ENCODE measurements at places on chromosomes 13 and 19.

DNA sequence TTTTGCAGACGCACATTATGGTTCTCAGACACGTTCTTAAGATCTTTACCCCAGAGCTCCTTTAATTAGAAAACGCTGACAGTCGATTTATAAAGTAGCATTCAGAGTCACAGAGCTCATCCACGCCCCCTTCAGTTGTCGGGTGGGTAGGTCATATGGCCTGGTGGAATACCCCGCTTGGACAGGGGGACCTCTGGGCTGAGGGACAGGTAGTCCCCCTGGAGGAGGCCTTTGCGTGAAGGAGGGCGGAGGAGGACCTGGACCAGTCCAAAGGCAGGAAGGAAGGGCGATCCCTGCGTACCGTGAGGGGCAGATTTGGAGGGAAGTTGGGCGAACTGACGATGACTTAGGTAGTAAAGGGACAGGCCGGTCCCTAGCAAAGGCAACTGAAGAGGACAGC lies 20.5 kb downstream of the VASP start:
- DNase-seq: no peak

GRCh38 chr13:43786766-43787517 lies at the start of gene ENOX1:
Gene ENOX1, minus strand, starts transcription at chr13:43786972.
- DNase-seq: no peak

DNA sequence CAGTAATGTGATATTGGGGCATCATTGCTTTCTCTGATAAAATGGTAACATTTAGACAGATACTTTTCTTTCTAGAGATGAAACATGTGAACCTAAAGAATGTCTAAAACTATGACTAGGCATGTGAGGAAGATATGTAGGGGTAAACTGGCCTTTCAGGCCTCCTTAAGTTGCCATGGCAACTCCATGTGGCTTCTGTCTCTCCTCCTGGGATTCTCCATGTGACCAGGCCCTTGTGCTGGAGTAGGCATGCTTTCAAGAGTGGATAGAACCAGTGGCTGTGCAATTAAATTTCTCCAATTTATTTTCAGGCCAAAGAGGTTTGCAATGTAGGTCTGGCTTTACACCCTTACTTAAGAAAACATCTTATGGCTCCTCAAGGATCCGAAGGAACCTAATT lies 130.8 kb downstream of the OLFM4 start:
- no peak for DNase-seq

DNA sequence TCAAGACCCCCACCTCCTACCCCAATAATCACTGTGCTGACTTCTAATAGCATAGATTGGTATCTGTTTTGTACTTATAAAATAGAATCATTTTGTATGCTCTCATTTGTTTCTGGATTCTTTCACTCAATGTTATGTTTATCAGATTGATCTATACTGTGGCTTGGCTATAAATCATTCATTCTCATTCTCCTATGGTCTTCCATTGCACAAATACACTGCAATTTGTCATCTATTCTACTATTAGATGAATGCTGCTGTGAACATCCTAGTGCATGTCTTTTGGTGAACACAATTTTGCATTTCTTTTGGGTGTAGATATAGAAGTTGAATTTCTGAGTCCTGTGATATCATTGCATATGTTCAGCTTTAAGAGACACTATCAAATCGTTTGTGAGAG lies 94.8 kb upstream of the AKAP11 start:
- DNase-seq: no peak

- DNase-seq: no peak
Measured at GRCh38 chr13:90447034-90447733, 900.3 kb upstream of the MIR17HG start.

DNA sequence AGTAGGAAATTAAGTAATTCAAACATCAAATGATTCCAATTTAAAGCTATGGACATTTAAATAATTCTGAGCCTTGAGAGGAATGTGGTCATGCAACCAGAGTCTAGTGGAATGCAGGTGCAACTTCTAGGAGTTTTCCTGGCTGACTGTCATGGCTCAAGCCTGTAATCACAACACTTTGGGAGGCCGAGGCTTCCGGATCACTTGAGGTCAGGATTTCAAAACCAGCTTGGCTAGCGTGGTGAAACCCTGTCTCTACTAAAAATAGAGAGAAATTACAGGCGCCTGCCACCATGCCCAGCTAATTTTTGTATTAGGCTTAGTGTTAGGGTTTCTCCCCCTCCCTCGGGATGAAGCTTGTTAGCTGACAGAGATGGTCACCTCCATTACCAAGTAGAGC lies 6.4 kb downstream of the ZNF808 start:
- no peak for DNase-seq

DNA sequence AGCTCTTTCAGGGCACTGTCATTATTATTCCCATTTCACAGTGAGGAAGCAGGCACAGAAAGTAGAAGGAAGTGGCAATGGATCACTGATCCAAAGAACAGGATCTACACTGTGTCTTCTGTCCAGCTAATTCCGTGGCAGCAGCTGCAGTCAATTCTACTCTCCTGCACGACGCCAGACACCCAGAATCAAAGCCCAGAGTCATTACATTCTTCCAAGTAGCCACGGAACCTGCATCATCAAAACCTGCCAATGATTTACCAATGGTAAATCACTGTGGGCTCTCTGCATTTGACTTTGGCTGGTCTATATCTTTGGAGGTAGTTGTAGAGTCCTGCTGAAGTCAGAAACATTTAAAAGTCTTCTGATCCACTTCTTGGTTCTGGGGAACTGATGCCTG lies 767.7 kb downstream of the LIG4 start:
- DNase-seq: no peak

DNA sequence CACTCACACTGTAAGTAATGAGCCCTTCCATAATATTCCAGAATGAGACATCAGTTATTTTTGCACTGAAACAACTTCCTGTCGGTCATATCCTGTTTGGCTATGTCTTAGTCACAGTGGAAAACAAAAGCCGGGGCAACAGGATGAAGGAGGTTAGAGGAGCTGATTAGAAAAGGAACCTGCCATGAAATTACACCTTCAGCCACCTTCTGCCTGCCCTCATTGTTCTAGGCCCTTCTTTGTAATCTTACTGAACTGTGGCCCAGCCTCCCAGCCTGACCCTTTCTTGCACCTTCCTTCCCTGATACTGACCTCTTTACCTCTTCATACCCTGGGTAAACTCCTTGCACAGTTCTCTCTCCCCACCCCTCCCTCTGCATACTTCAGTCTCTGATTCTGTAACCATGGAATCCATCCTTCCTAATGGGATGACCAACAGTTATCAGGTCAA lies 67.3 kb downstream of the DOCK9 start:
- DNase-seq: no peak

DNA sequence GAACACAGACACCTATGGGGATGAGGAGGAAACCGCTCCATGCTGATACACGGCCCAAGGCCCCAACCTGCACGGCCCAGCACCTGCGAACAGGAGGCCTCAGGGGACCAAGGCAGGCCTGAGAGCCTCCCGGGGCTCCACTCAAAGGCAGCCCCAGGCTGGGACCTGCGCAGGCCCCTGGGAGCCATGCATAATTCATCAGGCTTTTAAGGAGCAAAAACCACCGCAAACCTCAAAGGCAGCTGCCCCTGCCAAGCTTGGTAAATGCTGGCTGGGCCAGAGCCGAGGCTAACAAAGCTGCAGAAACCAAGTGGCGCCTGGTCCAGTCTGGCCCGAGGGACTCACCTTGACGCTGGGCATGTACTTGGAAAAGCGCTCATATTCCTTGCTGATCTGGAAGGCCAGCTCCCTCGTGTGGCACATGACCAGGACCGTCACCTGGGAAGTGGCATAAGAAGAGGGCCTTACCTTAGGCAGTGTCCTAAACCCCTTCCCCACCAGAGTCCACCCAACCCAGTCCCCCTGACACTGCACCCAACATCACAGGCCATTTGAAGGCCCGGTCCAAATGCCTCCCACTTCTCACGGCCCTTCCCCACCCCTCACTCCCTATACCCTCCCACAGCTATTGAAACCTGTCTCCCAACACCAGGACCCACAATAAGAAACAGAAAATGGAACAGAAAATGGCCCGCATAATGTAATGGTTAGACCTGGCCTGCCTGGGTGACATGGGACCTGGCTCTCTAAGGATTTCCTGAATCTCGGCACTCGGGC lies 7.8 kb downstream of the DDX39A start:
- no peak for DNase-seq

DNA sequence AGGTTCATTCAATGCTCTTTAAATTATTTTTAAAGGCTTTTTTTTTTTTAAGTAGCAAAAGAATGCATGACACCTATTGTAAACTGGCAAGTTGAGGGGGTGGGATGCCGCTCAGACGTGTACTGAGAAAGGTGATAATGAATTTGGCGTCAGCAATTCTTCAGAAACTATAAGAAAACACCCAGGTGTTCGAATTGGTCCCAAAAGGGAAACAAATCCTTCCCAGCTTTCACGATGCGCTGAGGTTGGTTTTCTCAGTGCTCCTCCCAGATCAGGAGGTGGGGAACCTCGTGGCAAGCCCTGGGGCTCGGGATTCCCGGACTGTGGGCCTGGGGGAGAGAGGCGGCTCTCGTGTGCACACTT lies 543 bp upstream of the FAM124A start:
- DNase-seq: no peak

GRCh38 chr13:40060296-40061007 lies 405.0 kb downstream of the COG6 start:
- DNase-seq: no peak

GRCh38 chr19:14091081-14091812 lies 696 bp upstream of the SAMD1 start:
- DNase-seq: peak; percentile 26

DNA sequence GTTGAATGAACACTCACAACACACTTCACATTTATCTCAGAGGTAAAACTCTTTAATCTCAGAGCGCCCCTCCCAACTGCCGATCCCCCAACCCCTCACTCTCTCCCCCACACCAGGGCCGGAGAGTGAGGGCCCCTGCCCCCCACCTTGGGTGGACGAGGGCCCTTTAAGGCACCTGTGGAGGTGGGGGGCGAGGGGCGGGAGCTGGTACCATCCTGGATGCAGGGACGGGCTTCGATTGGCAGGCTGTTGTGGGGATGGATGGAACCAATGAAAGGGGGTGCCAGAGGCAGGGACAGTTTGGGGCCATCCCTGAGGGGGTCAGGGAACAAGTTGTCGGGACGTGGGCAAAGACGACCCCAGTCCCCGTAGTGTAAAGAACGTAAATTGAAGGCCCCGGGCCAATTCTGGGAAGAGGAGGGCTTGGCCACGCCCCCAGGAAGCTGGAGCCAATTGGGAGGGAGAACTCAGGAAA lies 1.7 kb upstream of the PNKP start:
- DNase-seq: peak; percentile 70

DNA sequence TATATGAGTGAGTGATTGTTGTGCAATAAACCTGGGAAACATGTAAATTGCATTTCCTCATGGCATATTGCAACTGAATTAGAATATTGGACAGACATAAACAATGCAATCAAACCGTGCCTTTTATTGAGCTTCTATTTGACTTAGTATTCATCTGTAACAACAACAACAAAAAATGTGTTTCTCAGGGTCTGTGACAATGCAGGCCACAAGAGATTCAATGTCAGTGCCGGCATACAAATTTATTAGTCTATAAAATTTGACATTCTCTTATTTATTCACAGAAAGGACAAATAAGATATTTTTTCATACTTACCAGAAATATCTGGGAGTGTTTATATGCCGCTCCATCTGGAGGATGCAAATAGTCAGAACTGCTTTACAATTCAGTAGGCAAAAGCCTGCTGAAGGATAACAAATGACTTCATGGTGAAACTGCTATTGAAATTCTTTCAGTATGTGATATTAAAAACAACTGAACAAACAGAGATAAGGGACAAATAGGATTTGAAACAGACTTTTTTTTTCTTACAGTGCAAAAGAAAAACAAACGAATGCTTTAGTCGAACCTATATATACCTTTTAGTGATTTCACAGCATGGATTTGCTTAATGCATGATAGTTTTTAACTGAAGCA lies 77.2 kb downstream of the DACH1 start:
- DNase-seq: no peak

GRCh38 chr19:47885067-47885463 lies 1.1 kb downstream of the SULT2A1 start:
- no peak for DNase-seq

- DNase-seq: no peak
Measured at GRCh38 chr19:11096210-11096841, 7.1 kb downstream of the LDLR start.

DNA sequence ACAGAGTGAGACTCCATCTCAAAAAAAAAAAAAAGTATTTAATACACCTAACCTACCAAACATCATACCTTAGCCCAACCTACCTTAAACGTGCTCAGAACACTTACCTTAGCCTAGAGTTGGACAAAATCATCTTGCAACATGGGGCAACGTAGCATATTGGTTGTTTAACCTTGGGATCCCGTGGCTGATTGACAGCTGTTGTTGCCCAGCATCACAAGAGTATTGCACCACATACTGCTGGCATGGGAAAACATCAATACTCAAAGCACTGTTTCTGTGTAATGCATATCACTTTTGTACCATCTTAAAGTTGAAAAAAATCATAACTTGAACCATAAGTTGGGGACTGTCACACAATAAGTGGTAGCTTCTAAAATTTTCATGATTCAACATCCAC lies 73.8 kb upstream of the MIR17HG start:
- DNase-seq: no peak

DNA sequence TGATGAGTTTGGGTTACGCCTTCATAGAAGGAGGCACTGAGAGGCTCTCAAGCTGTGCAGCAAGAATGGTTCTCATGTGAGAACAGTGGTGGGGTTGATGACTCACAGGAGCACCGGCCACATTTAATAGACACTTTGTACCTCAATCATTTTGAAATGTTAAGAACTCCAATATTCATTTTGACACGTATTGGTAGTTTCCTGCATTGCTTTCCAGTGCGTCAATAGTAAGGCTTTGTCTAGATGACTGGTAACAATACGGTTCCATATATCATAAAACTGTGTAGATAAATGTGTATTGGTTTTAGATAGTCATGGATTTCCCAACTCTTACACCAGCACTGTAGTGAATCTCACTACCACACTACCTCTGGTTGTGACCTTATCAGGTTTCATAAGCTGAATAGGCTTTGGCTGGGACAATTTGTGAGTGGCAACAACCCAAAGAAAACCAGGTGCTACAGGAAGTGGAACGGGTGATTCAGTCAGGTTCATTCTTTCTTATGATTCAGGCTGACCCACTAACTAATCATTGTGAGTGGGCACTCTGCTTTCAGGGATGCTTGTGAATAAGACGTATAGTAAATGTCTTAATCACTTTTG lies 362.6 kb downstream of the KLF5 start:
- DNase-seq: peak; percentile 72

GRCh38 chr19:3335431-3336350 lies 30.7 kb upstream of the NFIC start:
- no peak for DNase-seq

Measured in NCI-H2029 (cell line).